ENCODE measurements at places on chromosomes 5 and 9.
A peak's percentile ranks its signal among the peaks of the same experiment; 100 is the strongest.

DNA sequence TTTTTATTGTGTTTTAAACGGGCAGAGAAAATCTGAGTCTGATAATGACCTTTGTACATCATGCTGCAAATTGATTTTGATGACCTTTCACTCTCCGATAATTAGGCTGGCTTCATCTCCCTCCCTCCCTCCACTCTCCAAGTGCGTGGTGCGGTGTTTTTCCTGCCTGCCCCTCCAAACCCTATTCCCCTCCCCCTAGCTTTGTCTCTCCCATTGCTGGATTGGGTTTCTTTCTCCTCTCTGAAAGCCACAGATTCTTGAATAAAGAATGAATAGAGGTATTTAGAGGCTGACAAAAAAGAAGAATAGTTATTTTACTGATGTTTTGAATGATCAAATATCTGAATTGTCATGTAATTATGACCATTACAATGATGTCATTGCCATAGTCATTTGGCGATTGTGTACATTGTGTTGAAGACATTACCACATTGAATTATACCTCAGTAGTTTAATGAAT is 571.1 kb upstream of the ZNF608 start:
- peak; percentile 76 for DNase-seq

- DNase-seq, result no peak
Measured at GRCh38 chr9:32069169-32069813, 315.2 kb upstream of the ACO1 start.

GRCh38 chr5:73490088-73490487 is 8.2 kb upstream of the BTF3 start:
- DNase-seq, result no peak

GRCh38 chr9:126681336-126681735 is 67.6 kb downstream of the LMX1B start:
- no peak for DNase-seq

DNA sequence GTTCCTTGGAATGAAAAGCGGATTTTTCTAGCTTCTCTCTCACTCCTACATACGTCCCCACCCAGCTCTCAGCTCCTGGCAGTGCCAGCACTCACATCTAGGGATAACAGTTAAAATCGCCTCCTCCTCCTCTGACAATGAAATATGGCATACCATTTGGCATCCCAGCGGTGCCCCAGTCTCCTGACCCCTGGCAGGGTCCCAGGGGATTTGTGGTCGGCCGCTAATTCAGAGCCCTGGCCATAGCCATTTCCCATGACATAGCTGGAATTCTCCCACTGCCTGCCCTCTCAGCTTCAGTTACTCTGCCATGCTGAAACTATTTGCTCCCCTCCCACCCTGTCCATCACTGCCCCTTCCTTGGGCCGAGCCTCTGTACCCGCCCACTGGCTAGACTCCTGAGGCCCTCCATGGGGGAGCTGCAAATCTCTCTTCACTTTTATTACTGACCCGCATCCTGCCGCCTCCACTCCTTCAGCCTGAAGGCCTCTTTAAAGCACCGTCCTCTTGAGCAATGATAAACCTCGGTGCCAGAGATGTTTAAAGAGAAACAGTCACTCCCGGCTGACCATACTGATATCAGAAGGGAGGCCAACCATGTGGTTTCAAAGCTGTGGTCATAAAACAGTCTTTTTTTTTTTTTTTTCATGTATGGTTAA is 139.8 kb downstream of the SLIT3 start:
- DNase-seq, result no peak

GRCh38 chr5:107296572-107296971 is 374.2 kb downstream of the EFNA5 start:
- no peak for DNase-seq

- DNase-seq, result no peak
Measured at GRCh38 chr9:123965801-123966686, 36.1 kb upstream of the DENND1A start.

DNA sequence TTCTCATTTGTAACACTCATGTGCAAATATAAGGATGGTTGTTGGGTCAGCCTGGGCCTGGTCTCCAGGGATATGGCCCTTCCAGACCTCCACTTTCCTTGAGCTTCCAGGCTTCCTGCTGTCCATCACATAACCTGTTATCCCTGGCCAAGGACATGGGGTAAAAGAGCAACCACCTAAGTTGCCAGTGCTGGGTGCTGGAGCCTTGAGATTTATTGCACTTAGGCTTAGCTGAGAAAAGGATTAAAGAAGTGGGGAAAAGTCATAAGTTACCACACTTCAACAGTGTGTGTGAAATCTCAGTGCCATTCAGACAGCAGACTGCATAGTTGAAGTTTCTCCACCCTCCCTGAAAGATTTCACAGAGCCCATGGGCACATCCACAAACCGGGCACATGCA is 58.6 kb upstream of the PANK3 start:
- no peak for DNase-seq

DNA sequence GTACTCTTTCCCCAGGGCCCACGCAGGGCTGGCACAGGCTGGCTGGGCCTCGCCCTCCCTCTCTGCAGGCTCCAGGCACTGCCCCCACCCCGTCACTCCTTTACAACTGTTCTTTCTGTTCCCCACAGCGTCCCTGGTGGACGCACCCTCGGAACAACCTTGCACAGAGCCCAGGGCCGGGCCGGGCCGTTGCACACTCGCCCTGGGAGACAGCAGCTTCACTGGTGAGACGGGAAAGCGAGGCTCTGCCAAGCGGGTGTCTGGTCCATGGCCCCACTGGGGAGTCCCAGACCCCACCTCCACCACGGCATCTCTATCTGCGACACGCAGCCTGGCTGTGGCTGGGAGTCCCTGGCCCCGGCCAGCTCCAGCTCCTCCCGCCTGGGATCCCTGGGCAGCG is 18.4 kb upstream of the QSOX2 start:
- DNase-seq, result no peak

DNA sequence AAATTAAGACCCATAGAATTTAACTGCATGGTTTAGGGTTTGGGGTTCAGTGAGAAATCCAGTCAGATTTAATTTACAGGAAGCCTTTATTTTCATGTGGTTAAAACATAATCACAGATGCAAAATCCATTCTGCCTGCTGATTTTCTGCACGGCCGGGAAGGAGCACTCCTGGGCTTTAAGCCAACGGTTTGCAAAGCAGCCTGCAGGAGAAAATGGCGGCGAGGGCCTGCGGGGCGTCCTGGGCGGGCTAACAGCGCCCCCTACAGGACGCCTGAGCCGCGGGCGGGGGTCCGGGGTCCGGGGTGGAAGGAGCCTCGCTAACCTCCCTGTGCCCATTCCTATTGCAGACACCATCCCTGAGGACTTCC is 47.6 kb downstream of the THBS4 start:
- DNase-seq, result peak; percentile 50

- DNase-seq, result no peak
Measured at GRCh38 chr9:135641047-135641446, 1.7 kb upstream of the GLT6D1 start.
